T1000 (cell line): ENCODE measurements at places on chromosomes 7 and 10.

GRCh38 chr10:17081431-17081830 is 48.2 kb downstream of the CUBN start:
- no peak for DNase-seq

- no peak for DNase-seq
Measured at GRCh38 chr10:79063071-79063491, 5.7 kb upstream of the ZMIZ1 start.

GRCh38 chr10:37476285-37476684 is 350.9 kb downstream of the ANKRD30A start:
- no peak for DNase-seq

DNA sequence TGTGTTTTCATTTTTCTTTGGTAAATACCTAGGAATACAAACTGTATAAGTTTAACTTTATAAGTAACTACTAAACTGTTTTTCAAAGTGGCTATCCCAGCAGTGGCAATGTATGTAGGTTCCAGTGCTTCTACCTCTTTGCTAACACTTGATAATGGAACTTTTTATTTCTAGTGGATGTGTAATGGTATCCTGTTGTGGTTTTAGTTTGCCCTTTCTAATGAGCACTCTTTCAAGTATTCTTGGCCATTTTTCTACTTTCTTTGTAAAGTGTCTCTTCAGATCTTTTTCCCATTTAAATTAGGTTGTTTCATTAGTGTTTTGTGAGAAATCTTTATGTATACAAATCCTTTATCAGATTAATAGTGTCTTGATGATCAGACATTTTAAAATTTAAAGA is 4.6 kb downstream of the KIF20B start:
- DNase-seq: no peak

- DNase-seq: no peak
Measured at GRCh38 chr7:117818232-117818631, 55.0 kb downstream of the CTTNBP2 start.

GRCh38 chr10:8229153-8229552 is 174.7 kb downstream of the GATA3 start:
- DNase-seq: no peak
